Stimulated activated CD4-positive, alpha-beta T cell treated with anti-CD3 and anti-CD28 coated beads, Interleukin-1b, Interleukin-23, amount 100 ng/mL, for 24 hours (primary cell): ENCODE measurements at places on chromosomes 12 and 14.

DNA sequence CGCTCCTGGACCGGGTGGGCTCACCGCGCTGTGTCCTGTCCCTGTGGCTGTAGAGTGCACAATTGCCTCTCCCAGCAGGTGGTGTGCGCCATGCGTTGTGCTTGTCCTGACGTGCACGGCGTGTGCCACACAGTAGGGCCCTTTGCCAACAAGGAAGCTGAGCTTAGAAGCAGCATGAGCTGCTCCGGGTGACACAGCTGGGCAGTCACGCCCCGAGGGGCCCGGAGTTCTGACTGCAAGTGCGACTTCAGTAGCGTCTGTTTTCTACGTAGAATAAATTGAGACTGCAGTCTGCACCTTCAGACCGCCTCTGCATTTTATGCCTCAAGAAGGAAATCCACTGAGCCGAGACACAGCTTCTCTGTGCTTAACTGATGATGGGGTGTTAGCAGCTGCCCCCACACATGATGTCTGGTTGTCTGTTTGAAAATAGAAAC, 81.6 kb downstream of the ADGRD1 start:
- DNase-seq, result no peak

DNA sequence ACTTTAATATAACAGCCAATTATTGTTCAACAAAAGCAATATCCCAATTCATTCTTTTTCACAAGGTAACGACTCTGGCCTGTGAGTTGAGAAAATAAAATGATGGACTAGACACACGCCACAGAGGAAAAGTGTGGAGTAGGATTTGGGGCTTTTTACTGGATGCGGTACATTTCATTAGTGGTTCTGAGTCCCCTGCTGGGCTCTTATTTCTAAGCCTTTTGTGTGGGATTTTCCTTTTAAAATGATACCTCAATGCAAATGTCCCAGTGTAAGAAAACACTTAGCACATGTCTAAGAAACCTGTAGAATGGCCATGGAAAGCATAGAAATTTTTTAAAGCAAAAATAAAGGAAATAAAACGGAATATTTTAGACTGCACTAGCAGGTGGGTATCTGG, 73.4 kb downstream of the C12orf42 start:
- DNase-seq, result no peak

DNA sequence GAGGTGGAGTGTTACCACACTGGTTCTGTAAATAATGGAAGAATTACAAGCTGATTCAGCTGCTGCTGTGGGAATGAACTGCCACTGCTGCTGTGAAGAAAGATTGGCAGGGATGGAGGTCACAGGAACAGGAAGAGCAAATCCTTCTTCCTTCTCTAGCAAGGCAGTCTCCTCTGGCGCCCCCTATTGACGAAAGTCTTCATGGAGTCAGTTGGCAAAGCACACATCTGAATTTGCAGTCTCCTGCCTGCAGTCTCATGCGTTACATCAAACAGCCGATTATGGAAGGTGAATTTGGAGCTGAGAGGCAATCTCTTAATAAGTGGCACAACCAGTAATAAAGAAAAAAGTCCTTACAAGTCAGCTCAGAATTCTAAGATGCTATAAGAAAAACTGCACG, 106.0 kb upstream of the TMTC1 start:
- no peak for DNase-seq

DNA sequence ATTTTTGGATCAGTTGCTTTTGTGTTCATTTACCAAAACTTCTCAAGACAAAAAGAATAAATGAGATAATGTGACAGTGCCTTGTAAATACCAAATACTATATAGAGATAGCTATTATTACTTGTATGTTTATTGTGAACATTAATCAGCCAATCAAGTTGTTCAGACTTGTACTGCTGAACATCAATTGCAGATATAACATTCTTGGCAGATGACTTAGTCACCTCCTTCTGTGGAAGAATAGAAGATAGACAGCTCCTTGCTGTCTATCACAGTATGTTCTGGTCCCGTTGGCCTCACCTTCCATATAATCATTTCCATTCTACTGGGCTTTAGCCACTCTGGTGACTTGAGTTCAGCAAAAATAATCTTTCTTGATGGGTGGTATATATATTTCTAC, 30.1 kb downstream of the PSEN1 start:
- DNase-seq, result no peak
